ENCODE measurements at places on chromosomes 13 and 19. TPM values are rescaled to one million over a fixed set of nuclear protein-coding genes. Genes with fewer than 3 reads are reported as not detected.

DCLK1 gene
- not detected for polyA plus RNA-seq

UCHL3 gene
- 198 TPM for polyA plus RNA-seq

COL5A3 gene
- polyA plus RNA-seq, result not detected

OXGR1 gene
- not detected for polyA plus RNA-seq

PEAK3 gene
- 0.23 TPM for polyA plus RNA-seq

ZNF45 gene
- 11.6 TPM for polyA plus RNA-seq

C19orf85 gene
- not detected for polyA plus RNA-seq

CGB1 gene
- not detected for polyA plus RNA-seq

KLHL1 gene
- polyA plus RNA-seq, result 0.14 TPM

SULT2A1 gene
- not detected for polyA plus RNA-seq

KLK4 gene
- not detected for polyA plus RNA-seq

HRC gene
- polyA plus RNA-seq, result not detected

KIRREL2 gene
- not detected for polyA plus RNA-seq

NTN5 gene
- not detected for polyA plus RNA-seq

LRFN3 gene
- polyA plus RNA-seq, result 1.6 TPM

PLVAP gene
- polyA plus RNA-seq, result not detected

ZNF888 gene
- 0.55 TPM for polyA plus RNA-seq

FGF21 gene
- not detected for polyA plus RNA-seq

LILRA1 gene
- polyA plus RNA-seq, result not detected

SIGLEC14 gene
- 7.6 TPM for polyA plus RNA-seq

ITGBL1 gene
- not detected for polyA plus RNA-seq

ZNF677 gene
- 0.68 TPM for polyA plus RNA-seq

CNN1 gene
- polyA plus RNA-seq, result not detected

GRIK5 gene
- 0.08 TPM for polyA plus RNA-seq

ZNF134 gene
- 9.2 TPM for polyA plus RNA-seq

NDUFA7 gene
- 264 TPM for polyA plus RNA-seq

ZNF541 gene
- not detected for polyA plus RNA-seq

TMIGD2 gene
- polyA plus RNA-seq, result 0.14 TPM

CFAP97D2 gene
- polyA plus RNA-seq, result not detected

MBD3L3 gene
- polyA plus RNA-seq, result not detected

ZNF649 gene
- polyA plus RNA-seq, result 4.7 TPM

ZBTB32 gene
- 34.9 TPM for polyA plus RNA-seq

GPR4 gene
- polyA plus RNA-seq, result not detected

CGB8 gene
- polyA plus RNA-seq, result not detected

ZNF726 gene
- polyA plus RNA-seq, result 1.6 TPM

Data from GM12878 (cell line).